ENCODE measurements at places on chromosomes 11 and 22.

DNA sequence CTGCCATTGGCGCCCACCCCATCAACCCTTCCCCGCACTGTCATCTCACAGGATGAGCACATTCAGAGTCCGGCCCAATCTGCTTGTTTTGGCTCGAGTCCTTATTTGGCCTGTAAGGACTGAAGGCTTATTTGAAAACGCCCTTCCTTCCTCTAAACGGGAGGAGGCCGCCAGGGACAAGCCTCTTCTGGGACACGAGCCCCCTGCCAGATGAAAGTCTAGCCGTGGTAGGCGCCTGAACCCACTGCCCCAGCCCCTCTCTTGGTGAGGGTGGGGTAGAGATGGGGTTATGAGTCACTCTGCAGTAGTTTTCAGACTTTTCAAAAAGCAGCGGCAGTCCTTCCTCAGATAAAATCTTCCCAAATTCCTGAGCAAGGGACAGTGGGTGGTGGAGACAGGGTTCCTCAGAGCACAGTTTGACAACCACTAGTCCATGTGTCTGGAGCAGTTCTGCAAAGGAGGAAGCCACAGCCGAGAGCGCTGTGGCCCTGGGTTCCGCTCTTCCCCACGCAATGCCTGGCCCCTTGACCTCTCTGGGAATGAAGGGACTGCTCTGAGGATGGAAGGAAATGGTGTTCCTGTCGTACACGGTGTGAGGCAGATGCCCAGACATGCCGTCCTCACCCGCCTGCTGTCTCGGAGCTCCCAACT lies 57.0 kb downstream of the MYH9 start:
- DNase-seq, result peak; percentile 94

DNA sequence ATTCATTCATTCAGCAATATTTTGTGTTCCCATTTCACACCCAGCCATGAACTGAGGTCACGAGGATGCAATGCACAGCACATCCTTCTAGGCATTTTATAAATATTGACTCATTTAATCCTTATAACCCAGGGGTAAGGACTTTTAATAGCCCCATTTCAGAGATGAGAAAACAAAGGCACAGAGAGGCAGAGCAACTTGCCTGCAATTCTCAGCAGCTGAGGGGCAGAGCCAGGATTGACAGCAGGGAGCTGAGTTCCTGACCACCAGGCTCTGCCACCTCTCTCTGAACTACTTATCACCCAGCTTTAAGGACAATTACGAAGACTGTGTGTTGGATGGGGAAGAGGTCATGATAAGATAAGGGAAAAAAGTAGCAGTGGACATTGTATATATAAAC lies 12.8 kb upstream of the FGF3 start:
- no peak for DNase-seq

GRCh38 chr11:83649528-83649855 lies 363.3 kb upstream of the CCDC90B start:
- DNase-seq, result no peak

DNA sequence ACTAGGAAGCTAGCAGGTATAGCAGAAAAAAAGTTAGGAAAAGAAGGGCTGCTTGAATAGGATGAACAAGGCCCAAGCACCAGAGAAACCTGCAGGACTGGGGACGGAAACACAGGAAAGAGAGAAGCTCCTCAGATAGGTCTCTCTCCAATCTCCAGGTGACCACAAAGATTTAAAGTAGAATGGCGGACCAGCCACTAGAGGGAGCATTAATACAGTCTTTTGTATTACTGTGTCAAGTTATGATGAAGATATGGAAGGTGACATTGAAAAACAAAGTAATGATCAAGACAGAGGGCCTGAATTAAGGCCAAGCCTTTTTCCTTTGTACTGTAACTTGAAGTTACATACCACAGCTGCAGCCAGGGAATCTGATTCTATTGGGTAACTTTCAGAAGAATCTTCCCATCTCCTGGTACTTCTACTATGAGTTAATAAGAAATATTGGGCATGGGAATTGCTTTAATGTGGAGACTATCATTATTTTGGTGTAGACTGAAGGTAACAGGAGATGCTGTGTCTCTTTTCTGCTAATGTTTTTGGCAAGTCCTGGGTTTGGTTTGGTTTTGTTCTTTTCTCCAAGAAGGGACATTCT lies 33.8 kb downstream of the OR2AG2 start:
- peak; percentile 32 for DNase-seq

DNA sequence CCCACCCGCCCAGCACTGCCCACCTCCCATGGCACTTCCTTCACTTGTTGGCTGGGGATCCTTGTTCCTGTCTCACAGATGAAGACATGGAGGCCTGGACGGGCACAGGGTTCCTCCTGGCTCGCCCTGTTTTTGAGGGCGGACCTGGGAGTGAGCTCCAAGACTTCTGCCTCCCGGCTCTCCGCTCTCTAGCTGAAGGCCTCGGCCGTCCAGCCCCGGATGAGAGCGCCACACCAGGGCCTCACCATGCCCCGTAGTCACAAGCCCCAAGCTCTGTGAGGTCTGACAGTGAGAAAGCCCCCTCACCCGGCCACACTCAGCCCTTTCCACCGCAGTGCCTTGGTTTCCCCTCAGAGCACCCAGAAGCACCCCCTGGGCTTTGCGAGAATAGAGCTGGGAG lies 9.1 kb downstream of the TPCN2 start:
- DNase-seq, result no peak

DNA sequence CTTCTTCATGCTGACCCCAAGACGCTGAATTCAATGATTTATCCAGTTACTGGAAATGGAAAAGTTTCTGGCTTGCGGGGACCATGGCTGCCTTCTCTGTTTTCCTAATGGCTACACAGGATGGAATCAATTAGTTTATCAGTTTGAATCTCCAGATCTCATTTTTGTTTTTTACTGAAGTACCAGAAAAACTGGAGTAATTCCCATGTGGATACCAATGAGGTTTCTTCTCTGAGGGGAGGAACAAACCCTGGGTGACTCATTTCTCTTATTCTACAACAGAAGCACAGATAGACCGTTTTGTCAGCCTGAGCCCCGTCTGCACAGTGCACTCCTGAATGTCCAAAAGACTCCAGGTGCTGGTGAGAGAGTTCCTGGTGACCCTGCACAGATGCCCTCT lies 3.4 kb downstream of the ZNF195 start:
- no peak for DNase-seq

DNA sequence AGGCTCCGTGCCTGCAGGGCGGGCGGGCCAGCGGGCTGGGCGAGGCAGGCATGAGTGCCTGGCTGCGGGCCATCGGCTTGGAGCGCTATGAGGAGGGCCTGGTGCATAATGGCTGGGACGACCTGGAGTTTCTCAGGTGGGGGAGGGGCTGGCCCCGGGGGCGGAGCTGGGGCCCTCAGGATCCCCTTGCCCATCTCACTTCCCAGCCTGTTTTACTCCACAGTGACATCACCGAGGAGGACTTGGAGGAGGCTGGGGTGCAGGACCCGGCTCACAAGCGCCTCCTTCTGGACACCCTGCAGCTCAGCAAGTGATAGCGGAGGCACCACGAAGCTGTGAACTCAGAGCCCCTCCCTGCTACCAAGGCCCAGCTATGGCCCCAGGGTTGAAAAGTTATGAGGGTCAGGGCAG lies 5.9 kb downstream of the PHOX2A start:
- peak; percentile 68 for DNase-seq

GRCh38 chr22:37843741-37844089 lies 419 bp downstream of the ANKRD54 start:
- DNase-seq, result no peak

- DNase-seq, result no peak
Measured at GRCh38 chr11:117229411-117229810, 2.5 kb downstream of the PCSK7 start.

DNA sequence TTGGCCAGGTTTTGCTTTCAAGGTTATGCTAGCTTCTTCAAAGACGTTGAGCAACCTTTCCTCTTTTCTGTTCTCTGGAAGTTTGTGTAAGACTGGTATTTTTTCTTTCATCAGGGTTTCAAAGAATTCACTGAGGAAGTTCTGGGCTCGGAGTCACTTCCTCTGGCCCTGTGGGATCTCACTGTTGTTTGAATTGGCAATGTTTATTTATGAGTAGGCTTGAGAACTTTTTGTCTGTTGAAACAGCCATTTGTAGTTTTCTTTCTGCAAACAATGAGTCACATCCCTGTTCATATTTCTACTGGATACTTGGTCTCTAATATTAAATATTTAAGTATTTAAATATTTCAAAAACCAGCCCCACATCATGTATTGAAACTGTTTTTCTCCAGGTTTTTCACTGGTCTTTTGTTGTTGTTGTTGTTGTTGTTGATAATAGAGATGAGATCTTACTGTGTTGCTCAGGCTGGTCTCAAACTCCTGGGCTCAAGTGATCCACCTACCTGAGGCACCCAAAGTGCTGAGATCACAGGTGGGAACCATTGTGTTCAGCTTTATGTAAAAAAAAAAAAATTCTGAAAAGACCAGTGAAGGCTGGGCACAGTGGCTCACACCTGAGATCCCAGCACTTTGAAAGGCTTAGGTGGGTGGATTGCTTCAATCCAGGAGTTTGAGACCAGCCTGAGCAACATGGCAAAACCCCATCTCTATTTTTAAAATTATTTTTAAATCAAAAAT lies 26.9 kb downstream of the SUSD2 start:
- DNase-seq, result peak; percentile 96

- no peak for DNase-seq
Measured at GRCh38 chr22:35133702-35134380, 67.9 kb downstream of the ISX start.

- DNase-seq, result no peak
Measured at GRCh38 chr11:46342239-46342638, 5.0 kb upstream of the DGKZ start.

- peak; percentile 83 for DNase-seq
Measured at GRCh38 chr11:86193297-86194095, 51.1 kb upstream of the EED start.

GRCh38 chr11:116852261-116853031 lies 15.0 kb upstream of the APOA1 start:
- no peak for DNase-seq

DNA sequence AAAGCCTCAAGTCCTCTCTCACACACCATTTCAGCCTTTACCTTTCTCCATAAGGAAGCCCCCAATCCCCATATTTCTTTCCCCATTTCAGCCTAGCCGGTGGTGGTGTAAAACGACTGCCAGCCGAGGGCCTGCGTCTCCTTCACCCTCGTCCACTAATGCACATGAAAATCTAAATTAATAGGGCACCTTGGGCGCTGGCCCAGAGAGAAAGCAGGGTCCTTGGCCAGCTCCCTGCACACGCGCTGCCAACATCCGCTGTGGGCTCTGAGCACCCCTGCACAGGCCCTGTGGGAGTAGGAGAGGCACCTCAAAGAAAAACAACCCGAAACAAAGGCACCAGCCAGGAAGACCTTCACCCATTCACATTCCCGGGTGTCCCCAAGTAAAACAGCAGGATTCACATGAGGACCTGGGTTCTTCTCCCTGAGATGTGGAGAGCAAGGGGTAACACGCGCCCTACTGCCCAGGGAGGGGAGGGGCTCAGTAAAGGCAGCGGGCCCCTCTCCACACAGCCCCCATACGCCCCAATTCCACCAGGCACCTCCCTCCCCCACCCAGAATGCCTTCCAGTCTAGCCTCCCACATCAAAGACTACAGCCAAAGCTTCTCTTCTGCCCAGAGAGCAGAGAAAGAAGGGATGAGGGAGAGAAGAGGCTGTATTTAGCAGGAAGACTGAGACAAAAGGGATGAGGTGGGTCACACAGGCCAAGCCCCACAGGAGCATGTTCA lies 79.0 kb downstream of the MICAL3 start:
- DNase-seq, result no peak

DNA sequence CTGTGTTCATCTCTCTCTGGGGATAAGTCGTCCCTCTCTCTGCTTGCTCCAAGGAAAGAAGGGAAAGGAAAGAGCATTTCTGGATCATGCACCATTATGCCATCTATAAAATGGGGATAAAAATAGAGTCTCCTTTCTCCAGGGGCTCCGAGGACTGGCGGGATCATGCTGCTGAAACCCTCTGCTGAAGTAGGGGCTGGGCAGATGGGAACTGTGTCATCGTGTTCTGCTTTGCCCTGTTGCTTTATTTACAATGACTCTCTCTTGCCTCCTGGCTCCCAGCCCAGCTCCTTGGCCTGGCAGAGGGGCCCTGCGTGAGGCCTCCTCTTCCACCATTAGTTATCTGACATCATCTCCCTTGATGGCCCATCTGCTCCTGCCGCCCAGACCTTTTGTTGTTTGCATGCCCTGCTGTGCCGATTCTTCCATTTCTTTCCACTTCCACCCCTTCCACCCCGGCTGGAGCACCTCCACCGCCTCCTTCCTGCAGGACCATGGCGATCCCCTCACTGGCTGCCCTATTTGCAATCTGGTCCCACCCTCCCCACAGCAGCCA lies 200.9 kb downstream of the MYO18B start:
- DNase-seq, result peak; percentile 2

DNA sequence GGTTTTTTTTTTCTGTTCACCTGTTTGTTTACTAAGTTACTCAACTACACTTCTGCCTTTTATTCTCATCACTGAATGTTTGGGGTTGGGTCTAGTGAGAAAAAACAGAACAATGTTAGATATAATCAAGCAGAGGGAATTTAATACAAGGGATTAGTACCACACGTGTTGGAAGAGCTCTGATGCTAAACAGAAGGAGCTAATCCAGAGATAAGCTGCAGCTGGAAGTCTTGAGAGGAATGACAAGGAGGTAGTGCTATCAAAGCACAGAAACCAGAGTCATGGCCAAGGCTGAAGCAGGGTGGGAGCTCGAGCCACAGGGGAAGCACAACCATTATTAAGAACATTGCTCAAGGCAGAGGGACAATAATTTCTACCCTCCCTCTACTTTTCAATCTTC lies 604.1 kb upstream of the ANO5 start:
- no peak for DNase-seq

DNA sequence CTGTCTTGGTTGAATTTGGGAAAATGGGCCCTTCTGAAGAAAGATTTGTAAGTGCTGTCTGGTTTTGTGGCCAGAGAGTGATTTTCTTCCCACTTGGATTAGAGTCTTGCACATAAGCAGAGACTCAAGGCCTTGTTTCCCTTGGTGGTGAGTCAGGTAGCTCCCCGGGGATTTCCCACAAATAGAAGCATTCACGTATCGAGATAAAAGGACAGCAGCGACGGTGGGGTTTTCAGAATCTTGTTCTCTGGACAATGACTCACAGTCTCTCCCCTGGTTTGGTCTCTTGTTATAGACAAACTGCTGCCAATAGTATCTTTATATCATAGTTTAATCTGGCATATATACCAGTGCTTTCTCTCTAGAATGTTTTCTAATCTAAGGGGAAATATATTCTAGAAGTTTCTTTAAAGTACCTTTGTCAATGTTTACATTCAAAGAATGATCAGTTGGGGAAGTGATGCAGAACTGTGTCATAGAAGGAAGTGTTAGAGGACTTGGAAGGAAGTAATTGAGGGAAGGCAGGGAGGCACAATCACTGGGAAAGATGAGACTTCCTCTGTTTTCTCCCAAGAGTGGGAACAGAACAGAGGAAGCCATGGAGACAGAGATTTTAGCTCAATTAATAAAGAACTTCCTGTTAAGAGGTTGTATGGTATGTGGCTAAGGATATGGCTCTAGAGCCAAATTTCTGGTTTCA lies 18.1 kb downstream of the POLA2 start:
- peak; percentile 82 for DNase-seq

DNA sequence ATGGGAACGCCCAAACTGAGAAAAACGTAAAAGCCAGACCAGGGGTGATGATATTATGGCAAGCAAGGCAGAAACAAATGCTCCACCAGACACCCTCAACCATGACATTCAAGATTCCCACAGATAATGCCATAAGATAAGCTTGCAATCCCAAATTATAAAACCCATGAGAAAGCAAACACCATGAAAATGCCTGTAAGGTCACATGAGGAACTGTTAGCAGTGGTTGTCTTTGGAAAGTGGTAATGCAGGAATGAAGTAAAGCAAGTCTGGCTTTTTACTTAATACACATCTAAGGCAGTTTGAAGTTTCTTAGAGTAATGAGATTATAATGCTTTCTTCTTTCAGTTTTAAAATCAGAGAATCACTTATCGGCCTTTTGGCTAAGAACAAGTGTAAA lies 111.0 kb downstream of the MN1 start:
- no peak for DNase-seq

GRCh38 chr11:98734686-98735085 lies 286.1 kb upstream of the CNTN5 start:
- no peak for DNase-seq

Data from fibroblast of skin of scalp (primary cell).